Endothelial cell of umbilical vein (primary cell): ENCODE measurements at places on chromosomes 6 and 20. TPM values are rescaled to one million over a fixed set of nuclear protein-coding genes. Genes with fewer than 3 reads are reported as not detected.

DNA sequence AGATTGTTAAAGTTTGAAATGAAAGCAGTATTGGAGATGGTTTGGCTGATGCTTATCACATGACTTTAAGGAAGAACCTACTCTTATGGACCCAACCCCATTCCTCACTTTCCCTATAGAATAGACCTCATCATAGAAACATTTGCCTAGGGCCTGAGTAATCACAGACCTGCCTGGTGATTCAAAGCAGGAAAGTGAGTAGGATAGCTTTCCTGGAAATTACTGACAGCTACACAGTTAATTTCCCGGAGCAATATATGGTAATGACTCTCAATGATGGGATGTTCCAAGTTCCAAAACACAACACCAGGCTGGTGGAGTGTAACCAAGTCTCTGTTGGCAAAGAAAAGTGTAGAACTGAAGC, 233.8 kb downstream of the SIM1 start:
- DNase-seq, result peak; percentile 51

- DNase-seq, result no peak
These were observed 4.6 kb downstream of the TMEM181 start for GRCh38 chr6:158564243-158565121.

- no peak for DNase-seq
These were observed 177.6 kb upstream of the MAN1A1 start for GRCh38 chr6:119527231-119527578.

- no peak for DNase-seq
These were observed 118.7 kb downstream of the RPS12 start for GRCh38 chr6:132933090-132933489.

DNA sequence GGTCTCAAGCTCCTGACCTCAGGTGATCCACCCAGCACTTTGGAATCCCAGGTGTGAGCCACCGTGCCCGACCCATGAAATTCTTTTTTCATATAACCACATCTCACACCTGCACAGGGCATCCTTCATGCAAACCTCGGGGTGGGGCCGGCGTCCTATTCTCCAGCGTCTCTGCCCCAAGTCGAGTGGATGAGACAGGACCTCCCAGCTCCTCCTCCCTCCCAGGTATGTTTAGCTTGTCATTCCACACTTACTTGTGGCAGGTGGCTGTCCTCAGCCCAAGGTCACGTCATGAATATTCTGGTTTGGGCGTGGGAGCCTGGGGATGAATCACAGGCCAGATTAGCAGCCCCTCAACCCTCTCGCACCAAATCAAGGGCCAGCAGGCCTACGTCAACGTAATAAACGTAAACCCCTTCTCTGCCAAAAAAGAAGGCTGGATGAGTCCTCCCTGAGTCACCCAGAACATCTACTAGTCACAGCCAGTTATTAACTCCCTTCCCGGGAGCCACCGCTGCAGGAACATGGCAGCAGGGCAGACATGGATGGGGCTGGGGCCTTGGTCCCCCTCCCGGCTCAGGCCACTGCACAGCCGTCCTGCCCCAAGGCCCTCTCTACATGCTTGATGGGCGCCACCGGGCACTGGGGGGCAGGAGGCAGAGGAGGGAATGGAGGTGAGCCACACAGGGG, 91.7 kb downstream of the YTHDF1 start:
- DNase-seq, result no peak

DNA sequence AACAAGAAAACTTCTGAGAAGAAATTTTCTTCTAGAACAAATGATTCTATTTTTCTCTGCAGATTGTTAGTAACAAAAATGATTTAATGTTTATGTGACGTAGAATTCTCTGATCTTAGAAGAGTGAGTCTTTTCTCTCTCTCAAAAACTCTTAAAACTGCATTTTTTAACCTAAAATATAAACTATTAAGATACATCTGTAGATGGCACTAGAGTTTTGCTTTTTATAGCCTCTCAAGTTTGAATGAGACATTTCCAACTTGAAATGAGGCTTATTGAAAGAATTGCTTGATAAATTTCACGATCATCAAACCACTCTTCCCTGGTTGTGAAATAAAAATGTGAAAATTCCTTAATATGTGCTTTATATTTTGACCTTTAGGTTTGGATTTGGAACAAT, 53.8 kb downstream of the PHF3 start:
- DNase-seq, result peak; percentile 5

GRCh38 chr6:54897462-54898189, 51.1 kb downstream of the FAM83B start:
- DNase-seq, result no peak

The CFB gene
- 0.51 and 1.5 TPM in 2 replicates for total RNA-seq

The EYA4 gene
- not detected in 2 replicates for total RNA-seq

The TCP11 gene
- not detected in 2 replicates for total RNA-seq

The RSPH9 gene
- 0.12 and 0.27 TPM in 2 replicates for total RNA-seq

The FGD2 gene
- not detected in 2 replicates for total RNA-seq

The BCLAF1 gene
- 151 and 156 TPM in 2 replicates for total RNA-seq

The TFAP2D gene
- total RNA-seq, result not detected in 2 replicates
